ENCODE measurements at places on chromosomes 16 and 17. TPM values are rescaled to one million over a fixed set of nuclear protein-coding genes. Genes with fewer than 3 reads are reported as not detected.

XYLT1 gene
- total RNA-seq: 7.3 TPM

GRCh38 chr16:1890708-1891050, 18.7 kb upstream of the MEIOB start:
- no peak for DNase-seq

DNA sequence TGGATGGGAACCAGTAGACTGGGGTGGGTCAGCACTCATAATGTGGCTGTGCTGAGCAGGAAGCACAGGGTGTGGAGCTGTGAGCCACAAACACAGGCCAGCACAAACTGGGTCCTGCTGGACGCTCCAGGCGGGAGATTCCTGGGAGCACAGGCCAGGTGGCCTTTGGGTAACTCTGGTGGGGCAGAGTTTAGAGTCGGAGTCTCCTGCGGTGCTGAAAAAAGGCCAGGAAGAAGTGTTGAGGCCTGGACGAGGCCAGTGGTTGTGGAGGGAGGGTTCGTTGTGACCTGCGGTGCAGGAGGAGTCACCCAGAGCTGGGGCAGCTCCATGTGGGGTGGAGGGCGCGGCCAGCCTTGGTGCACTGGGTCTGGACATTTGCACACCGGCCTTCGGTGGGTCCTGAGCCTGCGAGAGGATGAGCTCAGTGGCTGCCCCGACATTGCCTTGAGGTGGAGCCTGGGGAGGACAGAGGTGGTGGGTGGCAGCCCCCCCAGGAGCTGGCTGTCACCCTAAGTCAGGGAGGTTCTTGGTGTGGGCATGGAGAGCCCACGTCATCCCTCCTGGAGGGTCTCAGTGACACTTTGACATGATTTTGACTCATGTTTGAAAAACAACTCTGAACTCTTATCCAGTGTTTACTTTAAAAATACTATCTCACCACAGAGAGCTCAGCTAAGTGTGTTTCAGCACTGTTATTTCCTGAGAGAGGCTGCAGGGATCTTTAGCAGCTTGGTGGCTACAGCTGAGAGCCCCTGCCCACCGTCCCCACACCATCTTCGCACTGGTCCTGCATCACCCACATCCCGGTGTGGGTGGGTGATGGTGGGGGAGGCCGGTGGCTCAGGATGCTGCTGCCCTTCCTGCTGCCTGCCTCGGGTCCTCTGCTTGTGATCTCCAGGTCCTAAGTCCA, 98.7 kb downstream of the NPIPB11 start:
- no peak for DNase-seq

DNA sequence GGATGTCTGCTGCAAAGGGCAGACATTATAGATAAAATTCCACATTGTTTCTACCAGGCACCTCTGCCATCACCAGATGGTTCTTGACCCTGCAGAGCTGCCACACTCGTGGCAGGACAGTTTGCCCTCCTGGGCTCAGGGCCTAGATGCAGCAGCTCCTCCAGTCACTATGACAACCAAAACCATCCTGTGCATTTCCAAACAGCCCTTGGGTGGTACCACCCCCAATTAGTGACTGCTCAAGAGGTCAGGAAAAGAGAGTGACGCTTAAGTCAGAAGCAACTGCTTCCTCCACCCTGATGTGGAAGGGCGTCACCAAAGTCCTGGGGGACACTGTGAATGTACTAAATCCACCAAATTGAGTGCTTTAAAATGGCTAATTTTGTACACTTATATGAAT, 109.2 kb downstream of the C16orf95 start:
- no peak for DNase-seq

DNA sequence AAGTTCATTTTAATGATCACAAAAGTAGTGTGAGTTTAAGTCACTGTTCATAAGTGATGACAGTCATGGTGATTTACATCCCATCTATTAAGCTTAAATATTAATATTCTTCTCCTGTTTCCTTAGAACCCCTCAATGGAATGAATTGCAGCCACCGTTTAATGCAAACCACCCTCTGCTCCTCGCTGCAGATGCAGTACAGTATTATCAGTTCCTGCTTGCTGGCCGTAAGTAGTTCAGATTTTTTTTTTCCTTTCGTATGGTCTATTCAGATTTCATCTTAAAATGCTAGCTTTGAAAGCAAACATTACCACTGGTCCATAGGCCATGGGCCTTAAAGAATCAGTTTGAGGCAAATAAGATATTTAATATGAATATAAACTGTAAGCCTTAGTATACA, 359.0 kb upstream of the TBX2 start:
- no peak for DNase-seq
